ENCODE measurements at places on chromosomes 3 and 15. TPM values are rescaled to one million over a fixed set of nuclear protein-coding genes. Genes with fewer than 3 reads are reported as not detected.

The ADAMTS7 gene
- 0.10 TPM for total RNA-seq

The ECE2 gene
- not detected for total RNA-seq

The SOX2 gene
- total RNA-seq: not detected

The LINS1 gene
- 27.0 TPM for total RNA-seq

The FILIP1L gene
- 0.35 TPM for total RNA-seq

The CAMKV gene
- 1.7 TPM for total RNA-seq

The RSRC1 gene
- 33.2 TPM for total RNA-seq

- H3K27ac ChIP-seq: no peak overlapping the region
- no peaks in the 10 kb centered on the region for H3K27me3 ChIP-seq
- no peak for DNase-seq
- H3K36me3 ChIP-seq: no peaks in the 10 kb centered on the region
Observed at GRCh38 chr3:8550611-8551010, 49.0 kb downstream of the LMCD1 start.

GRCh38 chr3:133855772-133856171 is 39.9 kb downstream of the RAB6B start:
- no peak for DNase-seq
- peaks cover 6% of the 10 kb centered on the region for H3K4me1 ChIP-seq
- no peaks in the 10 kb centered on the region for H3K36me3 ChIP-seq
- no peak overlapping the region for H3K27ac ChIP-seq

GRCh38 chr3:129336093-129336706 is 57.5 kb downstream of the HMCES start:
- no peak for DNase-seq
- H3K4me1 ChIP-seq: no peaks in the 10 kb centered on the region
- H3K36me3 ChIP-seq: no peaks in the 10 kb centered on the region
- no peak overlapping the region for H3K4me3 ChIP-seq
- H3K27ac ChIP-seq: no peak overlapping the region

- no peaks in the 10 kb centered on the region for H3K27me3 ChIP-seq
- no peak overlapping the region for H3K27ac ChIP-seq
- no peaks in the 10 kb centered on the region for H3K36me3 ChIP-seq
- no peaks in the 10 kb centered on the region for H3K4me1 ChIP-seq
Observed at GRCh38 chr15:35886765-35887164, 340.8 kb upstream of the DPH6 start.

DNA sequence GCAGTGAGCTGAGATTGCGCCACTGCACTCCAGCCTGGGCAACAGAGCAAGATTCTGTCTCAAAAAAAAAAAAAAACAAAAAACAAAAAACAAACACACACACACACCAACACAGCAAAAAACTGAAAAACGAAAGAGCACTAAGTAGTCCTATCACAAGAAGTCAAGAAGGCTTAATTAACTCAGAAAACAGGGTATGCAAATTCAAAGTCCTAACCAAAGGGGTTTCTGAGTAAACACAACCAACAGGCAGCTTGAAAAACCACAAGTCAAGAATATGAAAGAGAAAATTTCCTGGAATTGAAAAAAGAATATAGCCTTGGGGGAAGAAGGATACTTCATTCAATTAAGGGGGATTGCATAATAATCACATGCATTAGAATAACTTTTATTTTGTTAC is 37.7 kb upstream of the PARP14 start:
- DNase-seq: no peak
- peaks cover 16% of the 10 kb centered on the region for H3K4me1 ChIP-seq
- H3K27me3 ChIP-seq: peaks cover 13% of the 10 kb centered on the region
- H3K36me3 ChIP-seq: no peaks in the 10 kb centered on the region
- no peak overlapping the region for H3K4me3 ChIP-seq

DNA sequence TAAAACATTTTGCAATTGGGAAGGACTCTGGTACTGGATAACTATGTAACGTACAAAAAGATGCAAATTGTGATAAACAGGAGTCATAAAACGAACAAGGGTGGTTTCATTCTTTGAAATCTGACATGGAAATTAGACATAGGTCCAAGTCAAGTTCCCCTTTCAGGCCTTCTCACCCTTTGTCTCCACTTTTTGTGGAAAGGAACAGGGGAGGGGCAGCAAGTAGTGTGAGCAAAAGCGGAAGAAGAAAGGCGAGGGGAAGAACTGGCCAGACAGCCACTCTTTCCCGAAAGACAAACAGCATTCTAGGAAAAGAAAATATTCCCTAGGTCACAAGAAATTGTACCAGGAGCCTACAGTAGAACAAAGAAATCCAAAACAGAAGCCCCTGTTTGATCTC is 52.6 kb downstream of the MCF2L2 start:
- H3K4me3 ChIP-seq: no peak overlapping the region
- H3K27me3 ChIP-seq: no peaks in the 10 kb centered on the region
- H3K4me1 ChIP-seq: peaks cover 16% of the 10 kb centered on the region
- no peak for DNase-seq

GRCh38 chr15:48363474-48363873 is 32.2 kb downstream of the DUT start:
- DNase-seq: no peak
- H3K4me1 ChIP-seq: peaks cover 3% of the 10 kb centered on the region
- H3K4me3 ChIP-seq: no peak overlapping the region
- no peak overlapping the region for H3K27ac ChIP-seq
- H3K27me3 ChIP-seq: peaks cover 5% of the 10 kb centered on the region
- H3K36me3 ChIP-seq: no peaks in the 10 kb centered on the region

DNA sequence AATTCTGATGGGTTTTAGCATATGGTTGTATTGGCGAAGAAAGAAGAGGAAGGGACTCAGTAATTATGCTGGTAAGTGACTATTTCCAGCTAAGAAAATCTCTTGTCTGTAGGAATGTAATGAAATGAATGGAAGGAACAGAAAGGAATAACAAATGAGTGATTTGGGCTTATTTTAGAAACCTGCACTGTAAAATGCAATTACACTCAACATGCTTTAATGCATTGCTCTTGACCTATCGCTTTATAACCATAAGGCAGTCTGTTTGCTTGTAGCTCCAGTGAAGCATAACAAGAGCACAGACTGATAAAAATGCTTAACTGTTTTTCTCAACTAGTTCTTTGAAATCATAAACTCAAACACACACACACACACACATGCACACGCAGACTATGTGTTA is 549.0 kb downstream of the ROBO2 start:
- H3K4me3 ChIP-seq: no peak overlapping the region
- no peaks in the 10 kb centered on the region for H3K36me3 ChIP-seq
- no peaks in the 10 kb centered on the region for H3K27me3 ChIP-seq
- H3K27ac ChIP-seq: no peak overlapping the region
- H3K4me1 ChIP-seq: no peaks in the 10 kb centered on the region
- DNase-seq: no peak

GRCh38 chr3:58272891-58273290 is 33.2 kb upstream of the RPP14 start:
- no peak overlapping the region for H3K4me3 ChIP-seq
- DNase-seq: no peak
- no peaks in the 10 kb centered on the region for H3K27me3 ChIP-seq
- H3K4me1 ChIP-seq: peaks cover 12% of the 10 kb centered on the region
- H3K36me3 ChIP-seq: peaks cover 40% of the 10 kb centered on the region

GRCh38 chr15:31304751-31305365 is 21.8 kb upstream of the KLF13 start:
- H3K4me3 ChIP-seq: no peak overlapping the region
- peaks cover 26% of the 10 kb centered on the region for H3K4me1 ChIP-seq
- no peaks in the 10 kb centered on the region for H3K36me3 ChIP-seq
- H3K27ac ChIP-seq: no peak overlapping the region
- DNase-seq: no peak

DNA sequence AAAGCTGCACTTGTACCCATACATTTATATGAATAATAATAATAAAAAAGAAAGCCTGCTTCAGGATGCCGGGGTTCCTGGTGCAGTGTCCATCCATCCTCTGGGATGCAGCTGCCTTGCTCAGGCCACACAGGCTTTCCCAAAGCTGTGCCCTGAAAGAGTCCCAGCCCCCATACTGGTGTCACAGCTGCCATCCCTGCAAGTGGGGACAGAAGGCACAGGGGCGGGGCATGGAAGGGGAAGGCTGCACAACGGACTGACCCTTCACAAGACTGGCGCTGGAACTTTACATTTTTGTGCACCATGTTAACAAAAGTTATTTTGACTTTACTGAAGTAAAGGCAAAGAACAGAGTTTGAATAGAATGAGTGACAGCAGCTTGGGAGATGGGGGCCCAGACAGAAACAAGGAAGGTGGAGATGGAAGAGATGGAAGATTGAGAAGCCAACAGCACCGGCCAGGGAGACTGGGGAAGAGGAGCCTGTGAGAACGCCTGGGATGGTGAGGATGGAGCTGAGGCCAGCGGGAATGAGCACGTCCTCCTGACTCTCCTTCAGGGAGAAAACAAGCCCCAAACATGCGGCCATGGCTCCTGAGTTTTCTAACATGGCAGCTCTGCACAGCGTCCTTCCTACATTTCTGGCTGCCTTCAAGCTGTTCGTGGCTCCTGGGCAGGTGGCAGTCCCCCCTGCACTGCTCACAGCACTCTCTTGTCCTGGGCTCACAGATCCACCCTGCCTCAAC is 73.1 kb downstream of the ABTB1 start:
- H3K27me3 ChIP-seq: peaks cover 5% of the 10 kb centered on the region
- H3K4me1 ChIP-seq: peaks cover 12% of the 10 kb centered on the region
- H3K27ac ChIP-seq: no peak overlapping the region

DNA sequence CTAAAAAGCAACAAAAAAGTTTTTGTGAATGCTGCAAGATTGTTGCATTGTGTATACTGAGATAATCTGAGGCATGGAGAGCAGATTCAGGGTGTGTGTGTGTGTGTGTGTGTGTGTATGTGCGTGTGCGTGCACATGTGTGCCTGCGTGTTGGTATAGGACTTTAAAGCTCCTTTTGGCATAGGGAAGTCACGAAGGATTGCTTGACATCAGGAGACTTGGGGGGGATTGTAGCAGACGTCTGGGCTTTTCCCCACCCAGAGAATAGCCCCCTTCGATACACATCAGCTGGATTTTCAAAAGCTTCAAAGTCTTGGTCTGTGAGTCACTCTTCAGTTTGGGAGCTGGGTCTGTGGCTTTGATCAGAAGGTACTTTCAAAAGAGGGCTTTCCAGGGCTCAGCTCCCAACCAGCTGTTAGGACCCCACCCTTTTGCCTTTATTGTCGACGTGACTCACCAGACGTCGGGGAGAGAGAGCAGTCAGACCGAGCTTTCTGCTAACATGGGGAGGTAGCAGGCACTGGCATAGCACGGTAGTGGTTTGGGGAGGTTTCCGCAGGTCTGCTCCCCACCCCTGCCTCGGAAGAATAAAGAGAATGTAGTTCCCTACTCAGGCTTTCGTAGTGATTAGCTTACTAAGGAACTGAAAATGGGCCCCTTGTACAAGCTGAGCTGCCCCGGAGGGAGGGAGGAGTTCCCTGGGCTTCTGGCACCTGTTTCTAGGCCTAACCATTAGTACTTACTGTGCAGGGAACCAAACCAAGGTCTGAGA is 4.7 kb downstream of the BHLHE40 start:
- peak; percentile 78 for DNase-seq
- peaks cover 16% of the 10 kb centered on the region for H3K27me3 ChIP-seq
- peaks cover 47% of the 10 kb centered on the region for H3K4me1 ChIP-seq
- peak overlapping the region; percentile 86 for H3K27ac ChIP-seq
- peaks cover 65% of the 10 kb centered on the region for H3K36me3 ChIP-seq
- peak overlapping the region; percentile 99 for H3K4me3 ChIP-seq

DNA sequence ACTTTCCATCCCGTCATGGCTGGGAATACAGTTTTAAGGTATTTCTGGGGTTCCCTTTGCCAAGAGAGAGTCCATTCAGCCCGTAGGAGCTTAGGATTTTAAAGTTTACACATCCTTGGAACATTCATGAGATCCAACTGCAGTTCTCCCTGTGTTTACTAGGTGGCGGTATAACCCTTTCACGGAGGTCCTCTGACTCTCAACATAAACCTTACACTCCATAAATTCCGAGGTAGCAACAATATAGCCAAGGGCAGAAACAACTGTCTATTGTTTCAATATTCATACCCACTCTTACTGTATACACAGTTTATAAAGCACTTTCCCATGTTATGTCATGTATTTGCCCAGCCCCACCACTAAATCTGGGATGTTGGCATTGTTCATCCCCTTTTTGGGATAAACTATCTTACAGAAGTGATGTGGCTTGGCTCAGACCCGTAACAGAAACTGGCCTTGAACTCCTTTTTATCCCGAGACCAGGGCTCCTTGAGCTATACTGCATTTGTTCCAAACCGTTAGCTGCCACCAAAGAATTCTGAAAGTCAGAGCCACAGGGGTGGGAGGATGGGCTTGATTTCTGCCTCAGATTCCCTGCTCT is 69.2 kb upstream of the COL6A5 start:
- no peak for DNase-seq
- H3K27ac ChIP-seq: no peak overlapping the region
- H3K27me3 ChIP-seq: peaks cover 24% of the 10 kb centered on the region
- H3K4me3 ChIP-seq: no peak overlapping the region
- H3K36me3 ChIP-seq: no peaks in the 10 kb centered on the region
- no peaks in the 10 kb centered on the region for H3K4me1 ChIP-seq

GRCh38 chr3:18245721-18246120 is 179.4 kb downstream of the SATB1 start:
- no peaks in the 10 kb centered on the region for H3K36me3 ChIP-seq
- H3K27me3 ChIP-seq: no peaks in the 10 kb centered on the region
- H3K27ac ChIP-seq: no peak overlapping the region
- DNase-seq: no peak

DNA sequence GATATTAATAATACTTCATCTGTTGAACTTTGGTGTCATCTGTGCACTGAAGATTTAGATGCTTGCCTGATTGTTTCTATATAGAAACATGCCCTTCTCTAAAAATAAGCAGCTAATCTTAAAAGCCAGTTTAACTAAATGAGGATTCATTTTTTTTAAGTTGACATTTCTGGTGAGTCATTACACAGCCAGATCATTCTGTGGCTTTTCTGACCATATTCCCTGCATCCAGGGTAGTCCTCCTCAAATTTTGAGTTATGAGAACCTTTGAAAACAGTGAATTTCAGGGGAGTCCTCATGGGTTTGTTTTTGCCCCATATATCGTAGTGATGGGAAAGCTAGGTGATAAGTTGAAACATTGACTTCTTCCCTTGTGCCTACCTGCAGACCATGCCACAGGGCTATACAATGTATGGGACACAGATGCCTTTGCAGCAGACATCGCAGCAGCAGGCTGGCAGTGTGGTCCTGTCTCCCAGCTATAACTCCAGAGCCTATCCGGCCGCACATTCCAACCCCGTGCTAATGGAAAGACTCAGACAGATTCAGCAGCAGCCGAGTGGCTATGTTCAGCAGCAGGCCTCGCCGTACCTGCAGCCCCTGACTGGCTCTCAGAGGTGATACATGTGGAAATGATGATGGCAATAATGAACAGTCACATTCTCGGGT is 26.5 kb upstream of the P2RY12 start:
- no peaks in the 10 kb centered on the region for H3K36me3 ChIP-seq
- H3K27me3 ChIP-seq: no peaks in the 10 kb centered on the region
- H3K27ac ChIP-seq: no peak overlapping the region
- no peak for DNase-seq

GRCh38 chr3:48112813-48113212 is 75.4 kb downstream of the CDC25A start:
- no peaks in the 10 kb centered on the region for H3K27me3 ChIP-seq
- H3K27ac ChIP-seq: peak overlapping the region; percentile 59
- H3K36me3 ChIP-seq: no peaks in the 10 kb centered on the region
- H3K4me3 ChIP-seq: no peak overlapping the region

- no peak overlapping the region for H3K4me3 ChIP-seq
- peaks cover 5% of the 10 kb centered on the region for H3K27me3 ChIP-seq
- H3K36me3 ChIP-seq: no peaks in the 10 kb centered on the region
- H3K4me1 ChIP-seq: no peaks in the 10 kb centered on the region
Observed at GRCh38 chr3:16148783-16149182, 25.7 kb upstream of the GALNT15 start.

Data from activated naive CD8-positive, alpha-beta T cell treated with anti-CD3 and anti-CD28 coated beads for 36 hours (primary cell).